Astrocyte of the spinal cord (primary cell): ENCODE measurements at places on chromosomes 6 and 20.

- no peak for DNase-seq
Measured at GRCh38 chr20:55333798-55334197, 671.5 kb downstream of the CBLN4 start.

GRCh38 chr6:109701221-109701620 is 10.1 kb downstream of the FIG4 start:
- no peak for DNase-seq

GRCh38 chr6:121413879-121414278 is 21.6 kb upstream of the GJA1 start:
- DNase-seq, result no peak

DNA sequence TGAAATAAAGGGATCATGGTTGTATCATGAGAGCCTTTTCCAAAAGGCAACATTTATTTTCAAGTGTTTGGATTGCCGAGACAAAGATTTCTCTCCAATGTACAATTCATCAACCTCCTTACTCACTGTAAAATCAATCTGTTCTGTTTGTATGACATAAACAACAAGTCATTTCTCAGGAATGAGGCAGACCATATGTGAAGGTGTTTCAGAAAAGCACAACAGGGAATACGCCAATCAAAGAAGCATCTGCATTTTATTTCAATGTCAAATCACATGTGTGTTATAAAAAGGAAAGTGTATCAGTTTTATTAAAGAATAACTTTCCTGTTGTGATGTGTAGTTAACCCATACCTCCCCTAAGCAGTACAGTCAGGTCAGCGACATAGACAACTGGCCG is 653.7 kb downstream of the TFAP2A start:
- no peak for DNase-seq

DNA sequence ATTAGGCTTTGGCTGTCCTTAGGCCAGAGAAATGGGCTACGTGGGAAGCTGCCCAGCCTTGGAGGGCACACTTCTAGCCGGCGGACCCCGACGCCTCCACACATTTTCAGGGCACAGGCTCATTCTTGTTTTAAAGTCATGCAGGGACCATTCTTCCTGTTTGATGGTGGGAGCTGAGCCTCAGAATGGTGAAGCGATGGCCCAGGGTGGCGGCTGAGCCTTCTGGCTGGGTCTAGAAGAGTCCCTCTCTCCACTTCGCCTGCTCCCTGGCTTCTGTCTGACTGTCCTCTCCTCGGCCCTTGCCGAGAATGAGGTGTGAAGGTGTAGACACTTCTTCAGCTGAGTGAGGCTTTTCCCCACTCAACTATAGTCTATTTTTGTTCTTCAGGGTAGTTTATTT is 114.4 kb downstream of the SULF2 start:
- no peak for DNase-seq

DNA sequence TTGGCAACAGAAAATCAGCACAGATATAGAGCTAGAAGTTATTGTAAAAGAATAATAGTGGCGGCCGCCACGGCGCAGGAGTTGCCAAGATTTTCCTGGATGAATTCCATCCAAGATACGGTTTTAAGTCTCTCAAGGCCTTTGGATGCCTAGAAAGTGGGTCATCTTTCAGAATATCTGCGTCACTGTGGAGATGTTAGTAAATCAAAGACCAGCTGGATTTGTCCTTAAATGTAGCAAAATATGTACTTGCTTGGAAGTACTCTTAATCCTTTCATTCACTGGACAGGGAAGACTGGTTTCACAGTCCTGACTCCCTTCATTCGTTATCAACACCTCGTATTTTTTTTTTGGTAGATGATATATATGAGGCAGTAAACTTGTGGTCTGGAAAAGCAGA is 83.0 kb downstream of the SLC22A3 start:
- peak; percentile 89 for DNase-seq

- DNase-seq, result no peak
Measured at GRCh38 chr6:36374972-36375371, 12.5 kb downstream of the ETV7 start.

DNA sequence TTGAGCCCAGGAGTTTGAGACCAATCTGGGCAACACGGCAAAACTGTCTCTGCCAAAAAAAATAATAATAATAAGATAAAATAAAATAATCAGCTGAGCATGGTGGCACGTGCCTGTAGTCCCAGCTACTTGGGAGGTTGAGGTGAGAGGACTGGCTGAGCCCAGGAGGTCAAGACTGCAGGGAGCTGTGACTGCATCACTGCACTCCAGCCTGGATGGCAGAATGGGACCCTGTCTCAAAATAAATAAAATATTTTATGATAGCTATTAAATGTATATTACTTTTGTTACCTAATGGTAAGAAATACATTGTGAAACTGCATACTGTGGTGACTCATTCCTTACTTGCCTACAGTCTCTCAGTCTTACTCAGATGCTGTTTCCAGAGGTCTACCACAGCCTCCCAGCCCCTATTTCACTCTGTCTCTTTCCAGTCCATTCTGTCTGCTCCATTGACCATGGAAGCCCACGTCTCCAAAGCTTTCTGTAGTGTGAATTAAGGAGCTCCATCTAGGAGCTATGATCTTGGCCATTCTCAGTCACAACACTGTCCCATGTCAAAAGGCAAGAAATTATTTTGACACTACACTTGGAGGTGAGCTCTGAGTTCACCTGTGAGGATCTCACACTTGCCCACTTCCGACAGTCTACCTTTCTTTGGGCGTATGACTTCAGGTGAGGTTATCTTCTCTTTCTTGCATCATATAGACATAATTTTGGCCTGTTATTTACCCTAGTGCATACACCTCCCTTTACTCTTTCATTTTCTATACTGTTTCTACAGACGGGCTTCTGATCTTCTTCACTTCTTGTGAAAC is 22.4 kb upstream of the SNX9 start:
- peak; percentile 59 for DNase-seq

DNA sequence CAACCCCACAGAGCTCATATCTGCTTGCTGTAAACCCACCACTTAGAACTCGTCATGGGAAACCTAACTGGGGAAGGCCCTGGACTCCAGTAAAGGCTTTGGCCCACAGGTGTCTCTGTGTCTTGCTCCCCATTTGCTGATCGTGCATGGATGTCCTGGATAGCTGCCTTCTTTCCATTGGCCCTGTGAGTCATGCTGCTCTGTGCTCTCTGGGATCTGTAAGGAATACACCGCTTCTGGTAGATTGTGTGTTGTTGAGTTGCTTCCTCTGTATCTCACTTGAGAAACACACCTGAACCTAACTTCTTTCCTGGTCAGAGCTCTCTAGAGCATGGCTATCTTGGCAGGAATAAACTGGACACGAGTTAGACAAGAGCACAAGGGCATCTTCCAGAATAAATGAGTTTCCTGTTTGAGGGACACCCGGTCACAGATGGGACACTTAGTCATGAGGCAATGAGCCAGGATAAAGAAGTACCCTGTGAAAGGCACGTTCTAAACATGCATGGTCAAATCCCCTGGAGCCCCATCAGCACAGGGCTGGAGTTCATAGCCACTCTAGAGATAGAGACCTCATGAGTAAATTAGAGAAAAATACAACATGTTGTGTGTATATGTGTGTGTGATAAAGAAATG is 99.6 kb upstream of the TMEM170B start:
- no peak for DNase-seq
